ENCODE measurements at places on chromosomes 1 and 21.

GRCh38 chr1:59906931-59907330 lies 19.6 kb downstream of the CYP2J2 start:
- DNase-seq = no peak

DNA sequence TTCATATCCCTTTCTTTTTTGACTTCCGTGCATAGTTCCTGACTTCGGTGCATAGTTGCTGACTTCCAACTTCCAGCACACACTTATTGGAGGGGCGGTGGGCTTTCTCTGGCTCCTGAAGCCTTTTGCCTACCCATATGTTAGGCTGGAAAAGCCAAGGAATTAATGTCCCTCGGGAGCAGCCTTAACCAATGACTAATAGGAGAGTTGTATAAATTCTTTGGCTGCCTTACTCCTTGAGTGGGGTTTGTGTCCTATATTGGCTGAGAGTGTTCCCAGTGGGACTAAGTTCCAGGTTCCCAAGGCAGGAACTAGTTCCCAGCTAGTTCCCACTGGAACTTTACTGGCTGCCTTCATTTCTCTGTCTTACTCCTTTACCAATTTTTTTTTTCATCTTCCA lies 105.7 kb downstream of the ZNF326 start:
- no peak for DNase-seq

- no peak for DNase-seq
These were observed 146.4 kb upstream of the COL11A1 start for GRCh38 chr1:103254691-103255090.

- no peak for DNase-seq
These were observed 232.0 kb upstream of the VAMP3 start for GRCh38 chr1:7538849-7539768.

DNA sequence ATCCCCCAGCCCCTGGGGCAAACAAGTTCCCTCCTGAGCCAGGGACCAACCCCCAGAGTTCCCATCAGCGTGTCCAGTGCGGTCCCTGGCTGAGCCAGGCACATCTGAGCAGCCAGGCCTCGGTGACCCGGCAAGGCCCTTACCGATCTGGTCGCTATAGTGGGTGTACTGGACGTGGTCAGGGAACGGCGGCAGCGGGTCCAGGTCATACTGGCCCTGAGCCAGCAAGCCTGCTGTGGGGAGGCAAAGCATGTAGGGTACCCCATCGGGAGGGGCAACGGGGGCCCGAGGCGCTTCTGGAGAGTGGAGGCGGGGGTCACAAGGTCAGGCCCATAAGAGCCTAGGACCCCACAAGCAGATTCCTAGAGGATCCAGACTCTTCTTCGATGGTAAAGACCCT lies 3.5 kb downstream of the MFAP2 start:
- no peak for DNase-seq

DNA sequence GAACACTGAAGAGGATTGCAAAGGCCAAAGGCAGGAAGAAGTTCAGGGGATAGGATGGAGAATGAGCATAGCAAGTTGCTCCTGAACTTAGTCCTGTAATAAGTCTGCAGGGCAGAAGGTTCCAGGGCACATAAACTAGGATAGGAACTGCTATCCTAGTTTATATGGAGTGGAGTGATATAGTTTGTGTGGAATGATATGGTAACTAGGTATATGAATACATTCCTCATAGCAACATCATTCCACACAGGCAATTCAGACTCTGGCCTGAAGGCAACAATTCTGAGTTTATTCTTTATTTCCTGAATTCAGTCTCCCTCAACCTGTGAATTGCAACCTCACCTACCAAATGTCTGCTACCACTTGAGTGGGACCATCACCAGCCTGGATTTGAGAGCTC lies 154.9 kb upstream of the GREM2 start:
- peak; percentile 22 for DNase-seq

DNA sequence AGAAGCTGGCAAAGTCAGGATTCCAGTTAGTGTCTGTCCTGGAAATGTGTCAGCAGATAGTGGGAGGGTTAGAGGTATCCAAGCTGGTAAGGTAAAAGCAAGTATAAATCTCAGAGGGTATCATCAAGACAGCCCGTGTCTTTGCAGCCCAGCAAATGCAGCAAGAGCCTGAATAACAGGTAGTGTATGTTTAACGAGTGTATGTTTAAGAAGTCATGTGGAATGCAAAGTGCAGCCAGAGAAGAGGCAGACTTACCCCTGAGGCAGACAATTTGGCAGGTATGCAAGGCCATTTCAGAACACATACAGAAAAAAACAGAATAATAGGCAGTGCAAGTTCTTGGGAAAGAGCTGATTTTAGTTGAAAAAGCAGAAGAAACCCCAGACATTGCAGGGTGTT lies 411.0 kb upstream of the NEGR1 start:
- DNase-seq = no peak

DNA sequence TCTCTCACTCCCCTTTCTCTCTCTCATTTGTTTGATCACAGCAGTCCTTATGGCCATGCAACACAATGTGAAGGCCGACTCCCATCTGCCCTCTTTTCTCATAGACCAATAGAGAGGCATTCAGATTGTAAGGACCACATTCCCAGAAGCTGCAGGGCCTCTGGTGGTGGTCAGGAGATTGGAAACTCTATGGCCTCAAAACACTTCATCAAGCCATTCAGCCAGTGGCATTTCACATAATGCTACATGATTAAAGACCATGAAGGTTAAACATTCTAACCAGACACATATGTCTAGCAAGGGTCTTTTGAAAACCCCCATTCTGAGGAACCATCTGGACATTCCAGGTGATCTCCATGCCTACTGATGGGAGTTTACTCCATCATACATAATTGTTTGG lies 769.5 kb upstream of the CXADR start:
- DNase-seq = no peak

GRCh38 chr1:184285401-184286087 lies 101.3 kb upstream of the C1orf21 start:
- no peak for DNase-seq

- peak; percentile 59 for DNase-seq
These were observed 56.4 kb downstream of the DIP2A start for GRCh38 chr21:46515109-46515508.

All from cardiac fibroblast (primary cell).